Activated naive CD4-positive, alpha-beta T cell treated with anti-CD3 and anti-CD28 coated beads for 36 hours (primary cell): ENCODE measurements at places on chromosomes 6 and 20.
A peak's percentile ranks its signal among the peaks of the same experiment; 100 is the strongest.

DNA sequence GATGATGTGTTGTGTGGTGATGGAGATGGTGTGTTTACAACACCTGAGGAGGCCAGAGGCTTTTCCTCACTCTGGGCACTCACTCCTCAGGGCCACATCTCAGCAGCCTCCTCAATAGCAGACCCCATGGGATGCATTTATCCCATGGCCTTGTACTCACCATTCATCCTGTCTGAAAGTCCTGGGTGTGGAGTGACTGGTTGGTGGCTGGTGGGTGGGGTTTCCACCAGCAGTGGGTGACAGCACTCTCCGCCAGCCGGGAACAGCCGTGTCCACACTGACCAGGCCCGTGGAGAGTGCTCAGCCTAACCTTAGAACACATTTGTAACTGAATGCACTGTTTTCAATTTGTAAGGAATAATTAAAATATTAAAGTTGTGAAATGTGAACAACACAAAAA, 163.4 kb upstream of the AFDN start:
- no peak for DNase-seq

- no peak for DNase-seq
Observed at GRCh38 chr20:58647162-58647795, 3.8 kb upstream of the STX16 start.

DNA sequence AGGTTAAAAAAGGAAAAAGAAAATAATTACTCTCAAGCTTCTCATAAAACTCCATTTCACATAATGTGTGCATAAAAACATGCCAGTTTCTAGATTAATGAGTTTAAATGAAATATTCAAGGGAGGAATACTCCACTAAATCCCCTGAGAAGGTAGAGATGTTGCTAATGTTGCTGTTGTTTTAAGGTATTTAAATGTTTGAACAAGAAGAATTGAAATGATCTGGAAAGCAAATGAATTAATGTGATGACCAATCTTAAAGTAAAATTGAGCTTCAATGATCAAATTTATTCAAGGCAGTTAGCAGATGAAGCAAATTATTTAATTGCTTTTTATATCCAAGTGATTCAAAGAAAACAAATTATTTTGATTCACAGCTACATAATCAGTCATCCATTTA, 804.4 kb downstream of the EYS start:
- no peak for DNase-seq

DNA sequence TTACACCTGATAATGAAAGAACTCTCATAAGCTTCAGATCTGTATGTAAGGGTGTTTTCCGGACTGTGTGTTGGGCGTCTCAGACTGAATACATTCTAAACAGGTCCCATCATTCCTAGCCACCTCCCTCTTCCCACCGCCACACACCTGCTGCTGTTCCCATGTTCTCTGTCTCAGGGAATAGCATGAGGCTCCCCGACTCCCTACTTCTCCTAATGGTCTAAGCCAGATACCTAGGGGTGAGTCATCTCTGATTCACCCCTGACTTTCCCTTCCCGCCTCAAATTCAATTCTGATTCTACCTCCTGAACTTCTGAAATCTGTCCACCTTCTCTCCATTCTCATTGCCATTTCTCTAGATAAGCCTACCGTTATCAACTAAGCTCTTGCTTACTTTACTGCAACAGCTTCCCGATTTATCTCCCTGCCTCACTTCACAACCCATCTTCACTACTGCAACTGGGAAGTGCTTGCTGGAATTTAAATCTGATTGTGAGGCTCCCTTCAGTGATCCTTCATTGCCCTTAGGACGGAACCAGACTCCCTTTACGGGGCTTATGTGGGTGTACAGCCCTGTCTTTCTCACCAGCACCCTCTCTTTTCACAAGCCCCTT, 1.6 kb downstream of the TMEM14A start:
- DNase-seq = peak; percentile 19

DNA sequence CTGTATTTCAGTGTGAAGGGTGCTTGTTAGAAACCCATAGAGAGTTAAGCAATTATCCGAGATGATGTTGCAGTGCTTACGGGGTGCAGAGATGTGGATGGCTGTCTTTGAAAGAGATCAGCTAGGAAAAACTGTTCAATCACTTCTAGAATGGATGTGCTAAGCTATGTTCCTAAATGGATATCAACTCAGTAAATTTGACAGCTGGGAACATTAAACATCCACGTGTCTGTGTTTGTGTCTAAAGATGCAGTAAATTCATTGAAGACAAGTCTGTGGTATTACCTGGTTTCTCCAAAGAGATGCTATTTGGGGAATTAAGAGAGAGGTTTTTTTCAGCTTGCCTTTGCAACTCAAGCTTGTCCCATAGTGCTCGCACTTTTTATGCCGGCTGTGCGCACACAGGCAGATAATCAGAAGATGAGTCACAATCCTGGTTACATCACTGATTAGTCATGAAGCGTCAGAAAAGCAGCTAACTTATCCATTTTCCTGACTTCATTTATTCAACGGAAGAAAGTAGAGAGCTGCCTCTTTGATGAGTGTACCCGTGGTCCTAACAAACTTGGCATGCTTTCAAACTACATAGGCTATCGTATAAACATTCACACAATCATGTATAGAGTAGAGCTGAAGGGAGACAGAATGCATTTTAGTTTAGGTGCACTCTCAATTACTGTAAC, 691.7 kb upstream of the SLC35B3 start:
- no peak for DNase-seq

GRCh38 chr20:38806855-38807655, 1.6 kb downstream of the PPP1R16B start:
- peak; percentile 39 for DNase-seq
